ENCODE measurements at places on chromosomes 5 and 9.

GRCh38 chr9:132946631-132947295, 2.3 kb upstream of the TSC1 start:
- no peak for DNase-seq

- no peak for DNase-seq
These were observed 77.0 kb upstream of the SMARCA2 start for GRCh38 chr9:1938135-1938534.

- DNase-seq: no peak
These were observed 255.5 kb downstream of the FANCC start for GRCh38 chr9:95061916-95062595.

DNA sequence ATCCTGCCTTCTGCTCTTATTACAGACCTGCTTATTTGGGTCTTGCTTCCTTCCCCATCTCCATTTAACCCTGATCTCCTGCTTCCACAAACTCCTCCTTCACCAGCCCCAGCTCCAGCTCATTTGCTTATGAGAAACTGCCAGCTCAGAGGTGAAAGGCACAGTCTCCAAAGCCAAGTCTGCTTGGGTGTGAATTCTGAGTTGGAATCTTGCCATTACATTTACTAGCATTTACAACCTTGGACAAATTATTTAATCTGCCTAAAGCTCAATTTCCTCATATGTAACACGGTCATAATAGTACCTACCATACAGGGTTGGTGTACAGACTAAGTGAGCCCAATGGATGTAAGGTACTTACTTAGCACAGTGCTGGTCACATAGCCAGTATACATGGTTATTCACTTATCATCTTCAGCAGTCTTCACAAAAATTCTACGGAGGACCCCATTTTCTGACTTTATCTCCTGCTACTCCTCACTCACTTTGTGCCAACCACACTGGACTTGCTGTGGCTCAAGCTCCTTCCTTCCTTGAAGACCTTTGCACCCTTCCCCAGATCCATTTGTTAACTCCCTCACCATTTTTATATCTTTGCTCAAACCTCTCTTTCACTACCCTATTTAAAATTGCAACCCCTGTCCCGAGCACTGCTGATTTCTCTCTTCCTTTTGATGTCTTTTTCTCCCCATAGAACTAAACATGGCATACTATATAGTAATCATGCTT, 86.2 kb downstream of the DOCK2 start:
- DNase-seq: no peak

GRCh38 chr5:155471027-155471426, 457.5 kb downstream of the KIF4B start:
- DNase-seq: no peak

DNA sequence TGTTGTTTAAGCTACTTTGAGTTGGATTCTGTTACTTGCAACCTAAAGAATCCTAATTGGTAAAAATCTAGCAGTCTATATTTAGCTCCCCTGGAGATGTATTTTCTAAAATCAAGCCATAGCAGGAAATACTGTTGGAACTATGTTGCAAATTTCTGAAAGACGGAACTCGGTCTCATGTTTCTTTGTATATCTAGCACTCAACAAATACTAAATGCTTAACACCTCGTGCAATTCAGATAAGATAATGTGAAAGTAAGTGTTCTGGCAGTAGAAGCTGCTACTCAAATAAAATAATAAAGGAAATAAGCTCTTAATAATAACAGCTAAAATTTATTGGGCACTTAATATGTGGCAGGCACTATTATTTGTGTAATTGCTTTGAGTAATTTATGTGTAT, 10.9 kb upstream of the PRELID2 start:
- DNase-seq: no peak

GRCh38 chr9:16469184-16469583, 401.3 kb downstream of the BNC2 start:
- DNase-seq: no peak

- no peak for DNase-seq
These were observed 52.4 kb downstream of the FAM170A start for GRCh38 chr5:119681734-119682133.

GRCh38 chr5:115758356-115758755, 58.1 kb downstream of the CDO1 start:
- DNase-seq: no peak

GRCh38 chr5:128857076-128857677, 108.1 kb upstream of the SLC27A6 start:
- no peak for DNase-seq

DNA sequence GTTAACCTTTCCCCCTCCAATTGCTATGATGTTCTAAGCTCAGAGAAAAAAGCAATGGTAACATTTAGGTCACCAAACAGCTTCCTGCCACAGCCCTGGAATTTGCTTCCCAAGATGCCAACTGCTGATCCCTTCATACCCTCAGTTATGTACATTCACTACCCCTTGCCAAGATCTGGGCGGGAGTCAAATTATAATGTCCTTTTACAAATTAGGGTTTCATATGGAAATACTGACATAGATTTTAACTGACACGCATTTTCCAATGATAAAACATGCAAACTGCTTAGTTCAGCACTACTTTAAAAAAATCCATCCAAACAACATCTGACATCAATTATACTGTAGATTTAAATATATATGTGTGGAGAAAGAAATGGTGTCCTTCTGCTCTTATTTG, 5.0 kb downstream of the LOX start:
- DNase-seq: no peak

DNA sequence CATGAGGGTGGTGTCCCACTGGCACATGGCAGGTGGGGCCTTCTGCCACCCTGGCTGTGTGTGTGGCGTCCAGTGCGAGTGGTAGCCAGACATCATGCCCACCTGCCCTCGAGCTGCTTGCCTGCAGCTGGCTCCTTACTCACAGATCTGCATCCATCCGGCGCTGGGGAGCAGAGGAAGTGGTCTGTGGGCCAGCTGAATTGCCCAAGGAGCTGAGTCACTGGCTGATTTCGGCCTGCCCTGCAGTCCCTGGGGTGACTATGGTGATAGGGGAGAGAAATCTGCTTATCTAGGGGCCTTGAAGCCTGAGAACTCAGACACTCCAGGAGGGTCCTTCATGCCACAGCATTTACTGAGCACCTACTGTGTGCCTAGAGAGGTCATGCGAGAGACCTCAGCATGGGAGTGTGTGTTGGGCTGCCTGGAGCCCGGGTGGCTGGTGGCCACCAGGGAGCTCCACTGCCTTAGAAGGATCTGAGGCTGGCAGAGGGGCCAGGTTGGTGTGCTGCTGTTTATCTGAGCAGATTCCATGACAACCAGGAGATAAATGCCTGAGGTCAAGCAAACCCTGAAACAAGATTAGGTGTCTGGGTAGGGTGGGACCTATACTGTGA, 57.1 kb downstream of the SLC22A5 start:
- peak; percentile 41 for DNase-seq

- DNase-seq: no peak
These were observed 372.7 kb downstream of the TMEM38B start for GRCh38 chr9:106066940-106067524.

- DNase-seq: no peak
These were observed 289.7 kb upstream of the TMEM161B start for GRCh38 chr5:88558366-88558765.

GRCh38 chr5:163594951-163595350, 89.5 kb downstream of the MAT2B start:
- DNase-seq: no peak

DNA sequence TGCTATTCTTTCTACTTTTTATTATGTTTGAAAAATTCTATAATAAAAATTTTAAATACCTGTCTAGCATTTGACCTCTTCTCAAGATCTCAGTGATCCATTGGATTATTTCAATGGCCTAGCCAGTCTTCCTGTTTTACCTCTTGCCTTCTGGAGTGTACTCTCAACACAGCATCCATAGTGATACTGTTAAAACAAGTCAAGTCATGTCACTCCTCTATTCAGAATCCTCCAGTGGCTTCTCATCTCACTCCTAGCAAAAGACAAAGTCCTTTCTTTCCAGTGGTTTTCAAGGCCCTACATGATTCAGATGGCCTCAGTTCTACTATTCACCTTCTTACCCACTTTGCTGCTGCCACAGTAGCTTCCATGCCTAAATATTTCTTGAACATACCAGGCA, 1.8 kb downstream of the MARVELD2 start:
- no peak for DNase-seq

DNA sequence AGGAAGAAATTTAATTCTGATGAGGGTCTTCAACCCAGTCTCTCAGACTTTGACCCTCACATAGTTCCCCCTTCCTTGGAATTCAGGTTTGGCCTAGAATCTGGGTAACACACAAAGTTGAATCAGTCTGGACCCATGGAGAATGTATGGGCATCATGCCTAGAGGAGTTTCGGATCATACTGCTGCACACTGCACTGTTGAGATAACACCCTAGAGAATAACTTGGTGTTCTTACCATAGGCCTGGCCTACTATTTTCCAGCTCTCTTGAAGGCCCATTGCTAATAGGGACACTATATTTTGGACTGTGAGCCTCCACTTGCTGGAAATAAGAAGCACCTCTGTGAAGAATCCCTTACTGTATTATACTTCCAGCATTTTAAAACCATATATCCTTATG, 413.5 kb downstream of the PLK2 start:
- no peak for DNase-seq

- DNase-seq: no peak
These were observed 49.6 kb upstream of the ADRB2 start for GRCh38 chr5:148776780-148777179.

GRCh38 chr5:88833371-88834130, 49.4 kb downstream of the MEF2C start:
- DNase-seq: no peak

GRCh38 chr5:165014439-165014838, 1509.0 kb downstream of the MAT2B start:
- DNase-seq: no peak

GRCh38 chr5:119063579-119064379, 7.1 kb upstream of the DMXL1 start:
- no peak for DNase-seq

GRCh38 chr9:136295542-136296433, 8.1 kb downstream of the CCDC187 start:
- no peak for DNase-seq

GRCh38 chr5:110718311-110718710, 8.2 kb downstream of the TMEM232 start:
- no peak for DNase-seq

DNA sequence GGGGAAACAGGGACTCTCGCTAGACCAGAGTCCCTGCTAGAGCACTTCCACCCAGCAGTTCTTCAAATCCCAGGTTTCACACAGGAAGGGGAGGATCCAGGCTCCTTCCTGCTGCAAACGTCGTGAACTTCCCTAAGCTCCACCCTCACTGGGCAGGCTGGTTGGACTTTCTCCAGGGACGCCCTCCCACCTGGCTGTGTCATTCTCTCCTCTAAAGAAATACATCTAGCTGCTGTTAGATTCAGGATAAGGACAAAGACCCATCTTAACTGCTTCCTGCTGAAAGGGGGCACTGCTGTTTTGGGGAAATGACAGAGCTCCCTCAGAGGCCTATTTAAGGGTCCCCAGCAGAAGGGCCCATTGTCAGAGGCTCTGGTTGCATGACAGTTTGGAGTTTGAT, 230.7 kb downstream of the SEMA6A start:
- no peak for DNase-seq

GRCh38 chr9:71303351-71303750, 181.9 kb upstream of the TRPM3 start:
- no peak for DNase-seq

- no peak for DNase-seq
These were observed 55.1 kb upstream of the KDM4C start for GRCh38 chr9:6702707-6703106.

- DNase-seq: no peak
These were observed 66.4 kb upstream of the SPRY4 start for GRCh38 chr5:142391058-142391845.
